Mammary microvascular endothelial cell (primary cell): ENCODE measurements at places on chromosomes 5 and 9. TPM values are rescaled to one million over a fixed set of nuclear protein-coding genes. Genes with fewer than 3 reads are reported as not detected.

The OLFML2A gene
- 0.54 and 1.5 TPM in 2 replicates for total RNA-seq

The CBY3 gene
- total RNA-seq: not detected in 2 replicates

The TRIO gene
- total RNA-seq: 131 and 132 TPM in 2 replicates

The RAB3C gene
- 0.27 and 1.4 TPM in 2 replicates for total RNA-seq

The PCDH1 gene
- total RNA-seq: 155 and 167 TPM in 2 replicates

The IL3 gene
- total RNA-seq: not detected in 2 replicates

The SOHLH1 gene
- 0.34 TPM in 1 of 2 replicates, not detected in the other for total RNA-seq
